ENCODE measurements at places on chromosomes 4 and X. TPM values are rescaled to one million over a fixed set of nuclear protein-coding genes. Genes with fewer than 3 reads are reported as not detected.
A peak's percentile ranks its signal among the peaks of the same experiment; 100 is the strongest.

DNA sequence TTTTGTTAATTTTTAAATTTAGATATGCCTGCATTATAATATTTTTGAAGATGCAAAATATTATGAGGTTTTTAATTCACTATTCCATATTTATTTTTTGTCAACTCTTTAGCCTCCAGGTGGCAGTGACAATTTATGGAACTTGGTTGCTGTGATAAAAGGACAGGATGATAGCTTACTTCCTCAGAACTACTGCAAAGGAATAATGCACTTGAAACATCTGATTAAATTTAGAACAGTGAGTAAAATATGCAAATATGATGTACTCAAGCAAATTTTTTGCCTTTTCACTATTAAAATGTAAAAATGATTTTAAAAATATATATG is 45.1 kb downstream of the SPATA4 start:
- DNase-seq = peak; percentile 46

DNA sequence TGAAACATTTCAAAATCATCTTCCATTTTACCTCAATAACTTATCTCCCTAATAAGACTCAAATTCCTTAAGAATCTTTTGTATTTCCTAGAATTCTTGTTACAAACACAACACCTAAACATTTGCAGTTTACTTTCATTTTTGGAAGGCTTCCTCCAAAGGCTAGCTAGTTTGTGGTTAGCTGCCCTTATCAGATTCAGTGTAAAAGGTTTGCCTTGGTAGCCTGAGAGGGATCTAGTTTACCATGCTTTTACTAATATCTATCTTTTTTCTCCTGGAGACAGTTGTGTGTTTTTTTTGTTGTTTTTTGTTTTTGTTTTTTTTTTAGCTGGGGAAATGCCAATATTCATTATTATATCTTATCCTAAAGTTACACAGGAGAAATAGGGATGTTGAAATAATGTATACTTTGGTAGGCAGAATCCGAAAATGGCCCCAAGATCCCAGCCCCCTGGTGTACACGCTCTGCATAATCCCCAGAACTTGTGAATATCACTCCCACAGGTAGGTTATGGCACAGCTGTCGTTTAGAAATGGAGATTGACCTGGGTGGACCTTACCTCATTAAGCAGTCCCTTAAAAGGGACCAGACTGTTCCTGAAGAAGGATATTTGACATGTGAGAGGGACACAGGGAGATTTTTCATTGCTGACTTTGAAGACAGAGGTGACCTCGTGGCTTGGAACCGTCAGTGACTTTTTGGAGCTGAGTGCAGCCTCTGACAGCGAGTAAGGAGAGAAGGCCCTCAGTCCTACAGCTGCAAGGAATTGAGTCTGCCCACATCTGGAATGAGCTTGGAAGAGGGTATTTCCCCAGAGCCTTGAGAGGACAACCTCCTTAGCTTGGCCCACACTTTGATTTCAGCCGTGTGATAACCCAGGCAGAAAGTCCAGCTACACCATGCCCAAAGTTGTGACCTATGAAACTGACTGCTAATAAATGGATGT is 33.4 kb downstream of the SEPTIN11 start:
- no peak for DNase-seq

DNA sequence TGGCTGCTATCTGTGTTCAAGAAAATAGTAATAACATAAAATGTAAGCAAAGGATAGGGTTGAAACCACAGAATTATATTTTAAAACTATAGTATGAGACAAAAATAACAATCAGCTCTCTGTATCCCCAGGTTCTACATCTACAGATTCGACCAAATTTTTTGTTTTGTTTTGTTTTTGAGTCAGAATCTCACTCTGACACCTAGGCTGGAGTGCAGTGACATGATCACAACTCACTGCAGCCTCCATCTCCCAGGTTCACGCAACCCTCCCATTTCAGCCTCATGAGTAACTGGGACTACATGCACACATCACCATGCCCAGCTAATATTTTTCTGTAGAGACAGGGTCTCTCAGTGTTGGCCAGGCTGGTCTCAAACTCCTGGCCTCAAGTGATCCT is 113.2 kb downstream of the MAB21L2 start:
- DNase-seq = no peak

- DNase-seq = no peak
Observed at GRCh38 chr4:10237131-10237530, 120.5 kb upstream of the WDR1 start.

DNA sequence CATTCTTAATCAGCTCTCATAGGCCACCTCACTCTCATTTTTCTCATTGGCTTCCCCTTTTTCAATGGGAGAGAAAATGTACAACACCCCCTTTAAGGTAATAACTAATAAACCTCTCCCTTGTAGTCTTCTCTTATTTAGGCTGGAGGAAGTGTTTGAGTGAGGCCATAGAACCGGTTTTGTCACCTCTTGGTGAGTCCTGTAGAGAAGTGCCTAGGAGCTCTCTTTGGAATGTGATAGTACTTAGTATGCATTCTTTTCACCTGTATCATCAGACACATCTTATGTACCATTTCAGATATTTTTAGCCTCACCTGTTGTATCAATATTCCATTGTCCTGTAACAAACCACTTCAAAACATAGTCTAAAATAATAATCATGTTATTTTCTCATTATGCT is 3.5 kb upstream of the TAB3 start:
- no peak for DNase-seq

GRCh38 chr4:120725639-120726580 is 196.6 kb downstream of the PRDM5 start:
- no peak for DNase-seq

DNA sequence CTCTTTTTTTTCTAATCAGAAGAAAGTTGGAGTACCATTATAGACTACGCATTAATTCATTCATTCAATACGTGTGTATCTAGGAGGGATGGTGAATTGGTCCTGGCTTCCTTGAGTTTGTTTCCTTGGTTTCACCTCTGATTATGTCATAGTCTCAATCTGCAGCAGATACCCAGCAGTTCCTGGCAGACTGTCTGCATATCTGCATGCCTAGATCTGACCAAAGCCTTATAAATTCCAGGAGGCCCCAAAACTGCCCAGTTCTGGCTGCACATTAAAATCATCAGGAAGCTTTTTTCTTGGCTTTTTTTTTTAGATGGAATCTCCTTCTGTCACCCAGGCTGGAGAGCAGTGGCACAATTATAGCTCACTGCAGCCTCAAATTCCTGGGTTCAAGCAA is 27.2 kb upstream of the SLC34A2 start:
- DNase-seq = peak; percentile 12

DNA sequence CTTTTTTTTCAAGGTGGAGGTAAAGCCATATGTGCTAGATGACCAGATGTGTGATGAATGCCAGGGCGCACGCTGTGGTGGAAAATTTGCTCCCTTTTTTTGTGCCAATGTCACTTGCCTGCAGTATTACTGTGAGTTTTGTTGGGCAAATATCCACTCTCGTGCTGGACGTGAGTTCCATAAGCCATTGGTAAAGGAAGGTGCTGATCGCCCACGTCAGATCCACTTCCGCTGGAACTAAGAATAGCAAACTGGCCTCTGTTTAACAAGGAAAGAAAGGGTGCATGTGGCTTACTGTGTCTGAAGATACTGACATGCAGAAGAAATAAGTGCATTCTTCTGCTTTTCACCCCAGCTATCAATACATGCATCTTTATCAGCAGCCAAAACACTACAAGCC is 63.9 kb downstream of the CPEB2 start:
- no peak for DNase-seq

GRCh38 chr4:3469386-3470243 is 6.5 kb downstream of the DOK7 start:
- DNase-seq = no peak

DNA sequence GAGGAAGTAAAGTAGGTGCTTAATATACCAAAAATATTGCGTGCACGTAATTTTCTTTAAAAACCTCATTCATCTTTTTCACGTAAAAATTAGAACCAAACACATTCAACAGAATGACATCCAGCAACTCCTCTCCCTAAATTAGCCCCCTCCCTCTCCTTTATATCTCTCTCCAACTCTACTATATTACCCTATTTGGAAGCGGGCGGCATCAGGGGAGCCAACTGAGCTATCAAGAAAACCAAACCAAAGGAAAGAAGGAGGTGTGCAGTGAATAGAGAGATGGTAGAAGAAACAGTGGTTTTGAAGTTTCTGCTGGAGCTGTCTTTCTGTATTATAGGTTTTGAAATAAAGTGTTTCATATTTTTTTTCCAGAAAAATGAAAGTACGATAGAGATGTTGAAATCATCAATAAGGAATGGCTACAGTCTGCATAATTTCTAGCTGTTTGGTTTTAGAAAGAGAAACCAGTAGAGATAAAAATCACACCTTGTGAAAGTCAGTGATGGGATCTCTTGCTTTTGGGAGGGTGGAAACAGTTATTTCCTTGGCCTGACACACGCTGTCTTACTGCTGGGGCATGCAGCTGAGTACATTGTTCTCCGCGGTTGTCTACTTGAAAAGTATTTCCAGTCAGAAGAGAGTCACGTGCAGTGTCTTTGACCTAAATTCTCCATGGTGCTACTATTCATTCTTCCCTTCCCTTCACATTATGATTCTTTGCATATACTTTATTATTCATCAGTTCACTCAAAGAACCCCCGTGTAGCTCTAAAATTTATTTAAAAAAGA is 94.1 kb upstream of the WDR17 start:
- DNase-seq = no peak

GRCh38 chr4:120466429-120466828 is 399.8 kb upstream of the MAD2L1 start:
- DNase-seq = no peak

GRCh38 chr4:128590034-128590740 is 219.3 kb upstream of the JADE1 start:
- DNase-seq = no peak

GRCh38 chr4:54750341-54750740 is 92.6 kb downstream of the KIT start:
- DNase-seq = no peak

GRCh38 chr4:79431839-79432238 is 23.8 kb upstream of the GK2 start:
- no peak for DNase-seq

- no peak for DNase-seq
Observed at GRCh38 chr4:38136604-38137003, 176.4 kb downstream of the PTTG2 start.

GRCh38 chr4:77903186-77903585 is 40.6 kb downstream of the MRPL1 start:
- no peak for DNase-seq

DNA sequence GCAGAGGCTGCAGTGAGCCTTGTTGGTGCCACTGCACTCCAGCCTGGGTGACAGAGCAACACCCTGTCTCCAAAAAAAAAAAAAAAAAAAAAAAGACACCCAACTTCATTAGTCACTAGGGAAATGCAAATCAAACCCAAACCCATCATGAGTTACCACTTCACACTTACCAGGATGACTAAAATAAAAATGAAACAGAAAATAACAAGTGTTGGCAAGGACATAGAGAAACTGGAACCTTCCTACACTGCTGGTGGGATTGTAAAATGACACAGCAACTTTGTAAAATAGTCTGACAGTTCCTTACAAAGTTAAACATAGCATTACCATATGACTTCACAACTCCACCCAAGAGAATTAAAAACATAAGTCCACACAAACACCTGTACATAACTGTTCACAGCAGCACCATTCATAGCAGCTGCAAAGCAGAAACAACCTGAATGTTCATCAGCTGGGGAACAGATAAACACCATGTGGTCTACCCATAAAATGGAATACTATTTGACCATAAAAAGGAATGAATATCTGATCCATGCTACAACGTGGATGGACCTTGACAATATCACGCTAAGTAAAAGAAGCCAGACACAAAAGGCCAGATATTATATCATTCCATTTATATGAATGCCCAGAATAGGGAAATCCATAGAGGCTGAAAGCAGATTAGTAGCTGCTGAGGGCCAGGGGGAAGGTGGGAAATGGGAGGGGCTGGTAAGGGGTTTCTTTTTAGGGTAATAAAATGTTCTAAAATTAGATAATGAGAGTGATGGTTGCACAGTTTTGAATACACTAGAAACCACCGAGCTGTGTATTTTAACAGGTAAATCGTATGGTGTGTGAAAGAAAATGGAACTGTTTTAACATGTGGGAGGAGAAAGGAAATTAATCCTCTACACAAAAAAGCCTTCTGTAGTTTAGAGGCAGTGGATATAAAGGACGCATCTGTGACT is 18.3 kb downstream of the CD99L2 start:
- no peak for DNase-seq

GRCh38 chr4:24252121-24252520 is 332.2 kb downstream of the DHX15 start:
- no peak for DNase-seq

The CT45A2 gene
- not detected for total RNA-seq

The NR0B1 gene
- total RNA-seq = not detected

The CENPE gene
- 25.3 TPM for total RNA-seq

The DCAF8L1 gene
- not detected for total RNA-seq

The NKAP gene
- 7.3 TPM for total RNA-seq

The EGF gene
- total RNA-seq = 1.4 TPM

The PDGFRA gene
- total RNA-seq = 89.8 TPM

The CXCL1 gene
- 0.71 TPM for total RNA-seq

The KIAA1210 gene
- not detected for total RNA-seq

The EDA2R gene
- 22.0 TPM for total RNA-seq

The ANXA10 gene
- total RNA-seq = 0.62 TPM

The CCSER1 gene
- not detected for total RNA-seq
